ENCODE measurements at places on chromosomes 1 and 21.

GRCh38 chr1:34066166-34066565 is 98.9 kb downstream of the CSMD2 start:
- no peaks in the 10 kb centered on the region for H3K36me3 ChIP-seq
- no peak overlapping the region for H3K4me3 ChIP-seq
- no peak for DNase-seq
- H3K4me1 ChIP-seq, result no peaks in the 10 kb centered on the region
- no peaks in the 10 kb centered on the region for H3K27me3 ChIP-seq
- H3K27ac ChIP-seq, result no peak overlapping the region

GRCh38 chr1:15120251-15120945 is 33.1 kb upstream of the TMEM51 start:
- no peak overlapping the region for H3K27ac ChIP-seq
- no peak overlapping the region for H3K4me3 ChIP-seq
- no peaks in the 10 kb centered on the region for H3K4me1 ChIP-seq
- DNase-seq, result no peak

DNA sequence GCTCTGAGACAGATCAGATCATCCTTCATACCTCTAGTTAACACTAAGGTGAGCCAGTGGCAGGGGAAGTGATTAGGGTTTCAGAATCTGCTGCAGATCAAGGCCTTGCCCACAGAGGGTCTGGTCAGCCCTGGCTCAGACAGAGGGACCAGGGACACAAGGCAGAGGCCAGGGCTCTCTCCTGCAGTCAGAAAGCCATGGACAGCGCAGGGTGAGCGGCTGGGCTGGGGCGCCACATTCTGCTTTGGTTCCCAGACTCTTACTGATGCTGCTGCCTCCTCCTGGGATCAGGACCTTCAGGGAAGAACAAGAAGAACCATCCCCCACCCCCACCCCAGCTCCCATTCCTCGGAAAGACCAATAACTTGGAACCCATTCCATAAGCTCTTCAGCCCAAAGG is 43.1 kb downstream of the GPR161 start:
- H3K27ac ChIP-seq, result no peak overlapping the region
- H3K4me1 ChIP-seq, result peaks cover 24% of the 10 kb centered on the region
- no peak overlapping the region for H3K4me3 ChIP-seq
- no peak for DNase-seq

DNA sequence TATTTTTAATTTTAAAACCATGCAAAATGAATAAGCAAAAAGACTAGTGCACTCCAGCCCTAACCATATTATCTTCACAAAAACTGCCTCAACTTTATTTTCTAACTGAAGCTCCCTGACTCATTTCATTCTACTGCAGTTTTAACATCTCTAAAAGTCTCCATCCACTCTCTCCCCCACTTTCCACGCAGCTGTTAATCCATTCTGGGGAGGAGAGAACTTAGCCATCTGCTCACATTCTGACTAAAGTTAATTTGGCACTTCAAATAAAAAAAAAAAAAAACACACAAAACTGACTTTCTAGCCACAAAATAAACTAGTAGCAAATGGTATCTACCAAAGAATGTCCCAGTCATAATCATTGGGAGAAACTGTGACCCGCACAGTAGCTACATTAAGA is 5.4 kb upstream of the MYBPHL start:
- no peak overlapping the region for H3K4me3 ChIP-seq
- H3K27me3 ChIP-seq, result no peaks in the 10 kb centered on the region
- no peaks in the 10 kb centered on the region for H3K4me1 ChIP-seq
- H3K36me3 ChIP-seq, result peaks cover 9% of the 10 kb centered on the region
- DNase-seq, result no peak
- no peak overlapping the region for H3K27ac ChIP-seq

- no peak overlapping the region for H3K27ac ChIP-seq
- no peak for DNase-seq
- no peaks in the 10 kb centered on the region for H3K27me3 ChIP-seq
- no peaks in the 10 kb centered on the region for H3K4me1 ChIP-seq
Observed at GRCh38 chr1:182359645-182360044, 31.9 kb downstream of the GLUL start.

DNA sequence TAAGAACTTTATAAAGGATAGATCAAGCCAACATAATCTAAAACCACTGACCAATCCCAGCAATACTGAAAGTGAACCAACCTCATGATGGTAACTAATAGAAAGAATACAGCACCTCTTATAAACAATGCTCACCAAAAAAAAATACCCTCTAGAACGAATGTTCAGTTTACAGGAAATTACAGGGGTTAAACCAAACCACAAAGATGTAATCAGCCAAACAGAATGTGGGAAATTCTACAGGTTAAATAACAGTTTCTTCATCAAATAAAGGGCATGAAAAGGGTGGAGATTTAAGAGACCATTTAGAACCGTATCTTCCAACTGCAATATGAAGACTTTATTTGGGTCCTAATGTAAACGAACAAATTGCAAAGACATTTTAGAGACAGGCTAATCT is 30.4 kb downstream of the ARID4B start:
- H3K27me3 ChIP-seq, result no peaks in the 10 kb centered on the region
- H3K27ac ChIP-seq, result peak overlapping the region; percentile 6
- no peak for DNase-seq

DNA sequence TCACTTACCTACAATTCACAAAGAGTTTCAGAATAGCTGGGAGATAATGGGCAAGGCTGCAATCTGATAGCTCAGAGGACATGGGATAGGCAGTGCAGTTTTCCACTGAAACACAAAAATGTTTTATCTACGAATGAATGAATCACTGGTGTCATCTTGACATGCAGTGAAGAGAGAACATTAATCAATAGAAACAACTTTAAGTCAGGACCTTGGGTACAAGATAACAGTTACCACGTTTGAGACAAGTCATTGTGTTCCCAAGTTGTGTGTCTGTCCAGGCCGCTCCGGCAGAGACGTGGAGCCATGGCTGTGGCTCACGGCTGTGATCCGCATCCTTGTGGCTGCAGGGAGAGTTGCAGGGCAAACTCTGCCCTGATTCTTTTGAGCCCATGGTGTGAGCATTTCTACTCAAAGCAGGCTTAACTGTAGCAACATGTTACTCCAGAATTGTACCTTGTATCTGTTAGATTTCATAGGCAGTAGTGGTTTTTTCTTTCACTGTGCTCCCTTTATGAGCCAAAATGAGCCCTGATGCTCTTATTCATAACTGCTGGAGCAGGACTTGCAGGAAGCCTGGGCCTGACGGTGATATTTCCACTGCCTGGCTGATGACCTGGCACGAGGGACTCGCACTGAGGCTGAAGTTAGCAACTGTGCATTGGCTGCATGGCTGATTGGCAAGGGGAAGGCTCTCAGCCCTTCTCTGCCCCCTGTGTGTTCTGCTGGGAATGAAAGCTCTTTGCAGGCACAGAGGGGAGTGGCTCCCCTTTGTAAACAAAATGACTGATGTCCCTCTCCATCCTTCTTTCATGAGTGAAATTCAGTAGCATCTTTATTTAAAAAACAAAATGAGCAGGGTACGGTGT is 465.2 kb downstream of the AJAP1 start:
- DNase-seq, result no peak
- H3K27ac ChIP-seq, result no peak overlapping the region
- H3K27me3 ChIP-seq, result no peaks in the 10 kb centered on the region
- no peak overlapping the region for H3K4me3 ChIP-seq
- H3K36me3 ChIP-seq, result no peaks in the 10 kb centered on the region

- H3K4me1 ChIP-seq, result no peaks in the 10 kb centered on the region
- no peaks in the 10 kb centered on the region for H3K36me3 ChIP-seq
- H3K27ac ChIP-seq, result no peak overlapping the region
- no peak overlapping the region for H3K4me3 ChIP-seq
Observed at GRCh38 chr1:76471536-76471935, 395.7 kb upstream of the ST6GALNAC5 start.

DNA sequence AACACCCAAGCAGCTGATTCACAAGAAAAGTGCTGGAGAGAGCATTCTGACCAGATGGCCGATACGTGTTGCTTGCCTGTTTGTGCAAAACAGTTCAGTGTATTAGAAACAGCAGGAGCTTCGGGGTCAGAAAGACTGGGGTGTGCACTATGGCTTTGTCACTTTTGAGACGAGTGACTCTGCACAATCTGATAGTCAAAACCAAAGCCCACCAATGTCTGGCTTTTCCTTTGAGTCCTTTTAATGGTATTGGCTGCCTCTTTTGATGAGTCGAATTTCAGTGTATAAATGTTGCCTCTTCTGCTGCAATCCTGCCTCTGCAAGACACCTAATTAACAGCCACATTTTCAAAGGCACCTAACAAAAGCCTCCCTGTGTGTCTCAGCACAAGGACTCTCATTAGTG is 444.6 kb downstream of the AJAP1 start:
- no peak for DNase-seq
- H3K4me1 ChIP-seq, result no peaks in the 10 kb centered on the region
- no peak overlapping the region for H3K27ac ChIP-seq
- H3K27me3 ChIP-seq, result no peaks in the 10 kb centered on the region
- no peak overlapping the region for H3K4me3 ChIP-seq

- H3K36me3 ChIP-seq, result no peaks in the 10 kb centered on the region
- H3K4me3 ChIP-seq, result no peak overlapping the region
- DNase-seq, result no peak
- H3K27me3 ChIP-seq, result no peaks in the 10 kb centered on the region
- H3K4me1 ChIP-seq, result peaks cover 3% of the 10 kb centered on the region
Observed at GRCh38 chr21:33998402-33998801, 75.0 kb upstream of the MRPS6 start.

DNA sequence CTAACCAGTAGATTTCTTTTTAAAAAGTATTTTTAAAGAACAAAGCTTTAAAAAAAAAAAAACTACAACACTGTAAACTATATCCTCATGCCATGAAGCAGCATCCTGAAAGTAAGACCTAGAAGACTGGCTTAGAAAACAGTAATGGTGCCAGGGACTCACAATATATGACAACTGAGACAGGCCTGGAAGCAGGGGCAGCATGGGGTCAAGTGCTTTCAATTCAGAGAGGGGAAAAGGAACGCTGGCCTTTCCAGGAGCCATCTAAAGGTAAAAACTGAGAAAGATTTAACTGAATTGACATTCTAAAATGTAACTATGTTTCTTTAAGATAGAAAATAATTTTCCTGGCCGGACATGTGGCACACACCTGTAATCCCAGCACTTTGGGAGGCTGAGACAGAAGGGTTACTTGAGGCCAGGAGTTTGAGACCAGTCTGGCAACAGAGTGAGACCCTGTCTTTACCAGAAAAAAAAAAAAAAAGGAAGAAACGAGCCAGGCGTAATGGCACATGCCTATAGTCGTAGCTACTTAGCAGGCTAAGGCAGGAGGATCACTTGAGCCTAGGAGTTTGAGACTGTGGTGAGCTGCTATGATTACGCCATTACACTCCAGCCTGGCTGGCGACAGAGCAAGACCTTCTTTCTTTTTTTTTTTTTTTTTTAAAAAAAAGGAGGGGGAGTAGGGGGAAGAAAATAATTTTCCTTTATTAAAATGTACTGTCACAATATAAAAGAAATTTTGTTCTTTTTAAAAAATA is 54.1 kb downstream of the SLC35D1 start:
- H3K27ac ChIP-seq, result peak overlapping the region; percentile 30
- H3K36me3 ChIP-seq, result peaks cover 11% of the 10 kb centered on the region
- H3K4me3 ChIP-seq, result no peak overlapping the region
- no peak for DNase-seq
- H3K4me1 ChIP-seq, result peaks cover 17% of the 10 kb centered on the region

GRCh38 chr1:206744683-206745082 is 25.9 kb upstream of the IL19 start:
- no peaks in the 10 kb centered on the region for H3K36me3 ChIP-seq
- no peak overlapping the region for H3K27ac ChIP-seq
- H3K4me1 ChIP-seq, result no peaks in the 10 kb centered on the region
- no peak overlapping the region for H3K4me3 ChIP-seq
- H3K27me3 ChIP-seq, result no peaks in the 10 kb centered on the region

DNA sequence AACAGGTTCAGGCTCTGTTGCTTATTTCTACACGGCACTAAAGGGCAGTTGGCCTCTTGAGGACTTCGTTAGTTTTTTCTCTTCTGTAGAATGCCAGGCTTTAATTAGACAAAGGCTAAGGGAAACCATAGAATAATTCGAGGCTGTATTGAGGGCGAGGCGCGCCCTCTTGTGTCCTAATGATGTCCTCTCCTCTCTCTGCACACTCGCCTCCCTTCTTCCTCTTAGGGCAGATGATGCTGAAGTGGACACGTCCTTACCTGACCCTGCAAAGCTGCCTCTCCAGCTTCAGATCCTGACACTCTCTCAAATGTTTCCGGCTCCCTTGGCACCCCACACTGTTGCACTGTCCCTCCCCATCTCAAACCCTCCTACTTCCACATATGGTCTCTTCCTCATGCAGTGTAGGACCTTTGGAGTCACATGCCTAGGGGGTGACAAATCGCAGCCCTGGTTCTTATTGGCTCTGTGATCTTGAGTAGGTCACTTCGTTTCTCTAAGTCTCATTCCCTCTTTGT is 1.9 kb upstream of the ZSCAN20 start:
- H3K4me1 ChIP-seq, result peaks cover 18% of the 10 kb centered on the region
- peak; percentile 76 for DNase-seq
- no peak overlapping the region for H3K4me3 ChIP-seq
- H3K27ac ChIP-seq, result peak overlapping the region; percentile 85
- H3K27me3 ChIP-seq, result no peaks in the 10 kb centered on the region

DNA sequence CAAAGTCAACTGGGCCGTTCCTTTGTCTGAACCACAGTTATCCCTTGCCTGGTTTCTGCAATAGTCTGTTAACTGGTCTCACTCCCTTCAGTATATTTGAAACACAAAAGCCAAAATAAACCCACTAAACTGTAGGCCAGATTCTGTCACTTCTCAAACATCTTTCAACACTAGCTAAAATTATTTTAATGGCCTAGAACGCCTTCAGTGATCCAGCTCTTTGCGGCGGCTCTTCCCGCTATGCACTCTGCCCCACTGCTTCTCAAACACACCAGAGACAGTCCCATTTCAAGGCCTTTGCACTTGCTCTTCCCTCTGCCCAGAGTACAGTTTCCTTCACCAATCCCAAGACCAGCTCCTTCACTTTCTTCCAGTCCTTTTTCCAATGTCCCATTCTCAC is 9.2 kb downstream of the SAMSN1 start:
- no peak overlapping the region for H3K27ac ChIP-seq
- H3K36me3 ChIP-seq, result no peaks in the 10 kb centered on the region
- no peaks in the 10 kb centered on the region for H3K4me1 ChIP-seq
- H3K4me3 ChIP-seq, result no peak overlapping the region
- no peak for DNase-seq

DNA sequence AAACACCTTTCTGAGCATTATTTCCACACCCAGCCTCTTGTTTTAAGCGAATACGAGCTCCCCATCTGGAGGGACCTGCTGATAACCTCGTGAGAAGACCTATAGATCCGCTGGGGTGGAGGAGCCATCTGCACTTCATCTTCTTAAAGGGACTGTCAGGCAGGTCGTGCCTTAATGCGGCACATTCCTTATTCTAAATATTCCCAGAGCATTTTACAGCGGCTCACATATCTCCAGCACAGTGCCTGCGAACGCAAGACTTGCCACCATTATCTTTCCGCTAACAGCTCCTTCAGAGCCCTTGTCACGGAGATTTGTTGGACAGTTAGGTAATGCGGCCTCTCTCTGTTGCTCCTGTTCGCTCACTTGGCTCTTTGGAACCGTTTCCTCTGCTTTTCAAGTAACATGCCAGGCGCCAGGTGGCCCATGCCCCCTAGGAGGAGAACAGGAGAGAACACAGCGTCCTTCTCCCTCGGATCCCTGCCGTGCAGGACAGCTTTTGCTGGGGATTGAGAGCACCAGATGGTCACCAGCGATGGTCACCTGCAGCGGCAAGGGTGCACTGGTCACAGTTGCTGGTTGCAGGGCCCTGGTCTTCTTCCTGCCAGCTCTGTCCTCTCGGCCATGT is 162.4 kb downstream of the PGBD5 start:
- H3K4me1 ChIP-seq, result peaks cover 3% of the 10 kb centered on the region
- no peak for DNase-seq
- no peaks in the 10 kb centered on the region for H3K27me3 ChIP-seq
- H3K27ac ChIP-seq, result no peak overlapping the region
- peaks cover 22% of the 10 kb centered on the region for H3K36me3 ChIP-seq

- no peak overlapping the region for H3K27ac ChIP-seq
- no peak overlapping the region for H3K4me3 ChIP-seq
- no peaks in the 10 kb centered on the region for H3K36me3 ChIP-seq
- peak; percentile 73 for DNase-seq
- H3K27me3 ChIP-seq, result no peaks in the 10 kb centered on the region
Observed at GRCh38 chr1:113140588-113141446, 67.8 kb downstream of the LRIG2 start.

Measured in transverse colon (tissue), 4 donors.